GM23248 (cell line): ENCODE measurements at places on chromosomes 12 and 14. TPM values are rescaled to one million over a fixed set of nuclear protein-coding genes. Genes with fewer than 3 reads are reported as not detected.

DNA sequence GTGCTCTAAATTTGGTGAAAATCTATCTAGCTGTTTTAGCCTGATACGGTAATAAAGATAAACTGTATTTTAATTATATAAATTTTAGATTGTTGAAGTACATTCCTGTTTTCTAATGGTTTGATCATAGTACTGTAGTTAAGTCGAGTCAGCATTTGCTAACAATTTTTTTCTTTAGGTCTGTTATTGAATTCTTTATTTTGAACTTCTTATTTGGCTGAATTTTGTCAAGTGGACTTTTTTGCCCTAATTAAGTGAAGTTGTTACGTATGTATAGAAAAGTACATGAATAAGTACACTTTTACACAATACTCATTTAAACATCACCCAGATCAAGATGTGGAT lies 66.8 kb downstream of the VRK1 start:
- H3K4me3 ChIP-seq, result no peak overlapping the region
- no peak for DNase-seq

DNA sequence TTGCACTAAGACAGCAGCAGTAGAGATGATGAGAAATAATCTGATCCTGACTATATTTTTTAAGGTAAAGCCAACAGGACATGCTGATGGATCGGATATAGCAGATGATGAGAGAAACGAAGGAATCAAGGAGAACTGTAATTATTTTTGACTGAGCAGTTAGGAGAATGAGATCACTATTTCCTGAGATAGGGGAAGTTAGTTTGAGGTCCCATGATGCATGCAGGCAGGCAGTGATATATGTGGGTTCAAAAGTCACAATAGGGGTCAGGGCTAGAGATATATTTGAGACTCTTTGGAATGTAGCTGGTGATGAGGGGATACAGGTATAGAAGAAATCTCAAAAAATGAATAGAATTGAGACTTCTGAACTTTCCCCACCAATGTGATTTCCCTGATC lies 107.6 kb downstream of the GTF2A1 start:
- no peaks in the 10 kb centered on the region for H3K4me1 ChIP-seq
- no peak for DNase-seq
- no peaks in the 10 kb centered on the region for H3K27me3 ChIP-seq

The FOXM1 gene
- 12.4 and 23.9 TPM in 2 replicates for total RNA-seq

The DCN gene
- total RNA-seq, result 432 and 441 TPM in 2 replicates

The SLC17A8 gene
- not detected in 2 replicates for total RNA-seq

GRCh38 chr14:94123868-94124267 lies 5.5 kb downstream of the IFI27L2 start:
- H3K4me3 ChIP-seq, result no peak overlapping the region
- no peaks in the 10 kb centered on the region for H3K27me3 ChIP-seq
- H3K36me3 ChIP-seq, result no peaks in the 10 kb centered on the region
- no peak overlapping the region for H3K27ac ChIP-seq
- peaks cover 20% of the 10 kb centered on the region for H3K4me1 ChIP-seq

The DHRS4L2 gene
- total RNA-seq, result 5.1 and 10.1 TPM in 2 replicates

The OR6C2 gene
- total RNA-seq, result not detected in 2 replicates

The SDR9C7 gene
- not detected in 2 replicates for total RNA-seq

DNA sequence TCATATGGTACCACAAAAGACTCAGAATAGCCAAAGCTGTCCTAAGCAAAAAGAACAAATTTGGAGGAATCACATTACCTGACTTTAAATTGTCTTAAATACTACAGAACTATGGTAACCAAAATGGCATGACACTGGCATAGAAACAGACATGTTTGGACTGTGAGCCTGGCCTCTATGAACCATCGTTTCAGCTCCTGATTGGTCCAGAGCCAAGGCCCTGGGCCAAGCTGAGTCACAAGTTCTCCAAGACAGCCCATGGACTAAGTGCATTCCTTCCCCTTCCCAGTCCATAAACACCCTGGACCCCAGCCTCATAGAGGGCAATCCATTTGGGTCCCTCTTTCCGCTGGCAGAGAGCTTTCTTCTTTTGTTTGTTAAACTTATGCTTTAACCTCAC lies 12.1 kb upstream of the PRR4 start:
- H3K27me3 ChIP-seq, result no peaks in the 10 kb centered on the region
- peak; percentile 20 for DNase-seq
- no peak overlapping the region for H3K27ac ChIP-seq
- H3K4me3 ChIP-seq, result no peak overlapping the region
- H3K4me1 ChIP-seq, result no peaks in the 10 kb centered on the region

GRCh38 chr14:66017927-66018326 lies 468.2 kb upstream of the CCDC196 start:
- DNase-seq, result no peak
- no peaks in the 10 kb centered on the region for H3K36me3 ChIP-seq
- H3K4me1 ChIP-seq, result no peaks in the 10 kb centered on the region
- peaks cover 11% of the 10 kb centered on the region; the same call in 1 of the 2 replicates for H3K27me3 ChIP-seq
- H3K4me3 ChIP-seq, result no peak overlapping the region

DNA sequence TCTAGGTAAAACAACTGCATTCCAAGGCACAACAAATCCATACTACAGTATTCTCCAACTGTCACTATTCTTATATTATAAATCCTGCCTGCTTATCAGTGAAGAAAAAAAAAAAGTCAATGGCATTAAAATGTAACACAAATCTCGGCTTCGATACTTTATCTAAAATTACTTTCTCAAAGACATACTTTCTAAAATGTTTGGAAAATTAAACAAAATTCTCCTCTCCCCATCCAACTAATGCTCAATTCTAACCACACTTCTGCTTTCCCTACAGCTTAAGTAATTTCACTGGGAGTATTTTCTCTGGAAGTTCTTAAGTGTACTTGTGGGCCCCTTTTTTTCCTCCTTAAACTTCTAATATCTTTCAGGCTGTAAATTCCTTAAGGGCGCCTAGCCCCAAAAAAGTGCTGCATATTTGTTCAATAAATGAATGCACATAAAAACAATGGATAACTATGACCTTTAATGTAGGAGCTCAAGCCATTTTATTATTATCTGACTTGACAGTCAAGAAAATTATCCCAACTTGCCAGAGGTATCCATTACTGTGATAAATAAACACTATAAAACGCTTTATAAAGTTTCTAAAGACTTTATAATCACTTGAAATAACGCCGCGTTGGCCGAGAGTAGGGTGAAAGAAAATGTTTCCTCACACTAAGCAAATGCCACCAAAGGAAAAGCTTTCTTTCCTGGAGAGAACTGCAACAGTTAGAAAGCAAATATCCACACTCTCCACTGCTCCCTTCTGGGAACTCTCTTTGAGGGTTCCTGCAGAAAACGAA lies 977 bp downstream of the HEATR5A start:
- peak overlapping the region; percentile 84 for H3K27ac ChIP-seq
- no peaks in the 10 kb centered on the region for H3K27me3 ChIP-seq

The PMEL gene
- total RNA-seq, result 0.13 and 2.3 TPM in 2 replicates

DNA sequence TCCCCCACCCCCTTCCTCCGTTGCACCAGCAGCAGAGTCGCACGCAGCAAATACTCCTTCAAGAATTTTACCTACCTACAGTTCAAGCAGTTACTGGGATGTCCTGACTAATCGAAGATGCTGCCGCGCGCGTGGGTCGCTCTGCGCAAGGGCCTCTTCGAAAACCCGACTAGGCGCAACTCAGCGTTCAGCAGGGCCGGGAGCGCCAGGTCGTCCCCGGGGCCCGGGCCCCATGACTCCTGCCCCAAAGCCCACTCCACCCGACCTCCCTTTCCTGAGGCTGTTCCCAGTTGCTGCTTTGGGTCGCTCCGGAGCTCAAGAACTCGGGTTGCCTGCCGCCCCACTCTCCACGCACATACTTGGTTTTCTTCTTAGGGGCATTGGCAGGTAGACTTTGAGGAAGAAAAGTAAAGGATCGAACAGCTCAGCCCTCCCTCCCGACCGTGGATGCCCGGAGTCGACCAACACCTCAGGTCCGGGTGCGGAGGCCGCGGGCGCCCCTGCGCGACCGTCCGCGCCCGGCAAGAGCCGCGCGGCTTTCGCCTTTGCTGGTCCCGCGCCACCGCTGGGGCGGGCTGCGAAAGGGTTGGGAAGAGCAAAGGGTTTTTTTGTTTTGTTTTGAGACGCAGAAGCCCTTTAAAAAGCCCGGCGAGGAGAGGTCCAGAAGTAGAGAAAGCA lies 1.9 kb downstream of the BMP4 start:
- H3K36me3 ChIP-seq, result no peaks in the 10 kb centered on the region
- H3K4me3 ChIP-seq, result peak overlapping the region; percentile 71
- DNase-seq, result peak; percentile 46
- peaks cover 75% of the 10 kb centered on the region for H3K27me3 ChIP-seq
- H3K27ac ChIP-seq, result no peak overlapping the region

The NAV3 gene
- 49.8 and 69.9 TPM in 2 replicates for total RNA-seq

- H3K27ac ChIP-seq, result peak overlapping the region; percentile 38
- H3K4me3 ChIP-seq, result peak overlapping the region; percentile 32
- no peaks in the 10 kb centered on the region for H3K36me3 ChIP-seq
- no peaks in the 10 kb centered on the region for H3K27me3 ChIP-seq
- peaks cover 16% of the 10 kb centered on the region; the same call in 1 of the 2 replicates for H3K4me1 ChIP-seq
These were observed 123.0 kb downstream of the SLC38A4 start for GRCh38 chr12:46702581-46703344.

The GPR162 gene
- total RNA-seq, result 0.51 and 2.8 TPM in 2 replicates

The SERPINA10 gene
- total RNA-seq, result not detected in 2 replicates

DNA sequence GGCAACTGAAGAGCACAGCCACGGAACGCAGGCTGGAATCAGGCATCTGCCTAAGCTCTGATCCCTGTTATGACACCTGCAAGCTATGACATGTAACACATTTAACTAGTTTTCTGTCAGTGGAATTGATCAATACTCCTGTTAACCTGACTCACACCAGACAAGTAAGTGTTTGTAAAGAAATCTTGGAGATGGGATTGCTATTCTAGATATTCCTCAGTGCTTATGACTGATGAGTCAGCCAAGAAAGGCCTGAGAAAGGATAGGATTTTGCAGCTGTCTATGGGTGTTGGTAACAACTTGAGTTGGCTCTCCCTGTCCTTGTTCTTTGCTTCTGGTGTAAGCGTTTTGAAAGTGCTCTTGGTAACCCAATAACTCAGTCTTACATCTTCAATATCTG lies 110.5 kb downstream of the GPR135 start:
- peaks cover 29% of the 10 kb centered on the region for H3K36me3 ChIP-seq
- H3K27me3 ChIP-seq, result no peaks in the 10 kb centered on the region
- no peak overlapping the region for H3K4me3 ChIP-seq
- peak overlapping the region; percentile 52 for H3K27ac ChIP-seq
- peak; percentile 75 for DNase-seq

- no peaks in the 10 kb centered on the region for H3K36me3 ChIP-seq
- no peak overlapping the region for H3K27ac ChIP-seq
- no peaks in the 10 kb centered on the region for H3K27me3 ChIP-seq
- H3K4me1 ChIP-seq, result peaks cover 36% of the 10 kb centered on the region
These were observed 118.3 kb downstream of the VEZT start for GRCh38 chr12:95335948-95336347.

GRCh38 chr14:92475451-92476187 lies 38.0 kb upstream of the RIN3 start:
- no peak overlapping the region for H3K4me3 ChIP-seq
- no peaks in the 10 kb centered on the region for H3K36me3 ChIP-seq
- no peak overlapping the region for H3K27ac ChIP-seq
- peaks cover 43% of the 10 kb centered on the region for H3K4me1 ChIP-seq

DNA sequence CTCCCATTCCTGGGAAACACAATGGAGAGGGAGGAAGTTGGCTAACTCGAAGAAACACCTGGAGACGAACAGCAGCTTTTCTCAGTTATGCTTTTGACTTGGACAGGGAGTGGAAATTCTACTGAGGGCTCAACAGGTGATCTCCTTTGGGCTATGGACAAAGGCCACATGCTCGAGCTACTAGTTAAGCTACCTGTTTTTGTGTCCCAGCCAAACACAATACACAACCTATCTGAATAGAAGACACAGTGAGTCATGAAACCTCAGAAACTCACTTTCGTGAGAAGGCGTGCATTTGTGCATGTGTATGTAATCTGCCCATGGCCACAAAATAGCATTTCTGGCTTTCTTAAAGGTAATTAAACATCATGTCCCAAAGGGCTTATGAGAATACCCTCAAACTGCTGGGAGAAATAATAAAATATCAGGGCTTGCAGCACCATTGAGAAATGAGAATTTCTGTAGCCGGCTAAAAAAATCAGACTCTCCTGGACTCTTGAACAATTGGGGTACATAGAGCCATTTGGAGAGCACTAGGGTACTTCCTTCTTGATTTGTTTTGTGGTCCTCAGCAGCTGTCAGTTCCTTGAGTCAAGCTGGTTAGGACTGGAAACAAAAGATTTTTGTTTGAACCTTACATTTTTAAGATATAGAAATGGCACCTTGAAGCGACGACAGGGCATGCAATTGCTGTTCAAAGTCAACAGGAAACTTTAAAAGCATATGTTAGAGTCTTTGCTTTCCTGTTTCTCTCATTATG lies 85.5 kb upstream of the PTHLH start:
- H3K27ac ChIP-seq, result no peak overlapping the region
- DNase-seq, result no peak
- no peaks in the 10 kb centered on the region for H3K27me3 ChIP-seq
- no peaks in the 10 kb centered on the region for H3K4me1 ChIP-seq

DNA sequence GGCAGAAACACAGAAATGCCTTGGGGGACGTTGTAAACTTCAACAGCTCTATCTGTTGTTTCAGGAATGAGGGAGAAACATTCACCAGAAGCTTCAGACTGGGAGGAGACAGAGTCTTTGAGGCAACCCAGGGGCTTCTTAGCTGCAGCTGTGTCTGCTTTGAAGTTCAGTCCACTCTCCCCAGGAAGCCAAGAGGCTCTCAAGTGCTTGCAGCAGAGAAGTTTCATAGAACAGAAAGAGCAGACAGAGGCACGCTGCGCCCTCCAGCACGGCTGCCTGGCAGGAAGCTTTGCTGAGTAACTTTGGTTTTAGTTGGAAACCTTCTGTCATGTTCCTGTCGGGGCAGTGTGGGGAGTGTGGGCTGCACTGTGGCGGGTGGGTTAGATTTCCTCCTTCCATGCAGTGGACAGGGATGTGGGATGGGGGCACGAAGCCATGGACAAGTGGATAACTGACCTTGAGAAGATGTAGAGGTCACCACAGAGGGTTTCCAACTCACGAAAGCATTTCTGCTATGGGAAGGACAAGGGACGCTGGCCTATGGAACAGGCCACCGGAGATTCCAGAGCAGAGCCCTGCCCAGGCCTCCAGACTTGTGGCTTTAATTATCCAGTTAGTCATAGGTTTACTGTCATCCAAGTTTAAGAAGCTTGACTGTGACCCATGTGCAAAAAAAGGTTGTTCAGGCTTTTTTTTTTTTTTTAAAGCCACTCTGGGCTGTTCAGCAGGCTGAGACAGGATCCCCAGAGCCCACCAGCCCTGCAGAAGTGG lies 107.7 kb downstream of the ARF6 start:
- H3K4me1 ChIP-seq, result peaks cover 65% of the 10 kb centered on the region
- H3K27me3 ChIP-seq, result no peaks in the 10 kb centered on the region
- peak overlapping the region; percentile 44 for H3K4me3 ChIP-seq
- H3K27ac ChIP-seq, result peak overlapping the region; percentile 92

GRCh38 chr14:75438486-75439080 lies 10.8 kb downstream of the JDP2 start:
- DNase-seq, result no peak
- no peaks in the 10 kb centered on the region for H3K27me3 ChIP-seq
- no peak overlapping the region for H3K4me3 ChIP-seq
- H3K27ac ChIP-seq, result no peak overlapping the region
- H3K4me1 ChIP-seq, result peaks cover 50% of the 10 kb centered on the region
- peaks cover 45% of the 10 kb centered on the region for H3K36me3 ChIP-seq

- no peaks in the 10 kb centered on the region for H3K36me3 ChIP-seq
- no peak overlapping the region for H3K27ac ChIP-seq
- no peaks in the 10 kb centered on the region for H3K4me1 ChIP-seq
- no peaks in the 10 kb centered on the region for H3K27me3 ChIP-seq
- DNase-seq, result peak; percentile 65
- H3K4me3 ChIP-seq, result no peak overlapping the region
These were observed 41.1 kb downstream of the PRB3 start for GRCh38 chr12:11228296-11228879.

- no peak overlapping the region for H3K4me3 ChIP-seq
- 0 out of 2 replicates have a peak, but pooled peaks cover 5% of the 10 kb centered on the region for H3K4me1 ChIP-seq
- DNase-seq, result no peak
- H3K36me3 ChIP-seq, result peaks cover 4% of the 10 kb centered on the region; the same call in 1 of the 2 replicates
- H3K27me3 ChIP-seq, result no peaks in the 10 kb centered on the region
- H3K27ac ChIP-seq, result no peak overlapping the region
These were observed 36.6 kb downstream of the PCNX1 start for GRCh38 chr14:70943838-70944237.
